Stimulated activated naive CD4-positive, alpha-beta T cell treated with Interleukin-2 at 50 U/mL for 16 hours (primary cell): ENCODE measurements at places on chromosomes 16 and 17.
A peak's percentile ranks its signal among the peaks of the same experiment; 100 is the strongest.

- DNase-seq, result no peak
Observed at GRCh38 chr17:33055171-33055611, 63.5 kb downstream of the SPACA3 start.

DNA sequence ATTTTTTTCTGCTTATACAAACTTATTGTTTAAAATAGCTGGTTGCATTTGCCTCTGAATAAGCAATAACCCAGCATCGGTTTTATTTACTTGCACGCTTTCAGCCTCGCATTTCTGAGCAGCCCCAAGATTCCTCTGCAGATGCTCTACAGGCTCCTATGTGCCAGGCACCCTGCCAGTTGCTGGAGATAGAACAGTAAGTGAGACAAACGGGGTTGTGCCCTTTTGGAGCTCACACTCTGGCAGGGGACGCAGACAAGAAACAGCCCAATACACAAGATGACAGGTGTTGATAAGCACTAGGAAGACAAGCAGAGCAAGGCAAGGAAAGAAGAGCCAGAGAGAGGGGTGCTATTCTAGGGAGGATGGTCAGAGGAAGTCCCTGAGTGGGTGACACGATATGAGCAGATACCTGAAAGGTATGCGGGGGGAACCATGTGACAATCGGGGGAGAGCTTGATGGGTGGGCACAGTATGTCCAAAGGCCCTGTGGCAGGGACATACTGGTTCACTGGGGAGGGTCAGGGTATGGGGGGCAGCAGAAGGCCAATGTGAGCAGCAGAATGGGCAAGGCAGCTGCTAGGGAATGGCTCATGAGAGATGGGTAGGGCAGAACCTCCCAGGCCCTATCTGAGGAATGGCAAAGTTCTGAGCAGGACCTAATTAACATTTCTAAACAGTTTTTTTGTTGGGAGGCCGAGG lies 18.7 kb upstream of the ADORA2B start:
- no peak for DNase-seq

GRCh38 chr16:51696376-51696775 lies 545.3 kb upstream of the SALL1 start:
- DNase-seq, result no peak

DNA sequence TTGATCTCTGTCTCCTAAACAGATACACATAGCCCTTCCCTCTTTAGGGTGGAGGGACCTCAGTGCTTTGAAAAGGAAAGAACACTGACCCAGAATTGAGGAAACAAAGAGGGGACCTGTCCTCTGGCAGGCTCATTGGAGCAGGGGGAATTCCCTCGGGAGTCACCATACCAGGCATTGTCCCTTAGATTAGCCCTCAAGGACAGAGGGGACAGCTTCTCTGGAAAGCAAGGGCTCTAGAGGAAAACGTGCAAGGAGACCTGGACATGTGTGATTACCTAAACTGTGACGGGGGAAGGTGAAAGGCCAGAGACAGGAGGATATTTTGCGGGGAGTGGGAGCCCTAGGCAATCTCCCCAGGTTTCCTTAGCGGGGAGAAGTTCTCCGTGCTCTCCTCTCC lies 7.6 kb upstream of the FZD2 start:
- DNase-seq, result no peak

DNA sequence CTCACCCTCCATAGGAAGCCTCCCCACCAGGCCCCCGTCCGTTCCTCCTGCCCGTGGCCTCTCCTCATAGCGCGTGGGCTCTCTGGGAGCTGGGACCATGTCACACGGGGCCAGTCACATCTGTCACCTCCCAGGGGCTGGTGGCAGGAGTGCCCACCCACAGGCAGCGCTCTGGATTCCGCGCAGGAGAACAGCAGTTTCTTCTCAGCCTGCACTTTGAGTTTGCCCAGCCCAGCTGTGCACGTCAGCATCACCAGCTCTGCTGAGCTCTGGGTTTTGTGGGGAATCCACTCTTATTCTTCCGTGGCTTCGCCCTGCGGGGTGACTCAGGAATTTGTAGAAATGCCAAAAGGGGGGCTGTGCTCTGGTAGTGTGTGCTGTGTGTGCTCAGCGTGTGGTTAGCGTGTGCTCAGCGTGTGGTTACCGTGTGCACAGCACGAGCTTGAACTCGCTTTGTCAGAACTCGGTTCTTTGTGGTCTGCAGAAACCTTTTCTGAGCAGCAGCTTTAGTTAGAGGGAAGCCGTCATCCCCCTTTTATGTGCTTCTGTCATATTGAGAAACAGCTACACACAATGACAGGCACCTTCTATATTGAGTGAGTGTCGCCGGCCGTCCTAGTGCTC lies 3.2 kb downstream of the ACSF3 start:
- DNase-seq, result peak; percentile 43

DNA sequence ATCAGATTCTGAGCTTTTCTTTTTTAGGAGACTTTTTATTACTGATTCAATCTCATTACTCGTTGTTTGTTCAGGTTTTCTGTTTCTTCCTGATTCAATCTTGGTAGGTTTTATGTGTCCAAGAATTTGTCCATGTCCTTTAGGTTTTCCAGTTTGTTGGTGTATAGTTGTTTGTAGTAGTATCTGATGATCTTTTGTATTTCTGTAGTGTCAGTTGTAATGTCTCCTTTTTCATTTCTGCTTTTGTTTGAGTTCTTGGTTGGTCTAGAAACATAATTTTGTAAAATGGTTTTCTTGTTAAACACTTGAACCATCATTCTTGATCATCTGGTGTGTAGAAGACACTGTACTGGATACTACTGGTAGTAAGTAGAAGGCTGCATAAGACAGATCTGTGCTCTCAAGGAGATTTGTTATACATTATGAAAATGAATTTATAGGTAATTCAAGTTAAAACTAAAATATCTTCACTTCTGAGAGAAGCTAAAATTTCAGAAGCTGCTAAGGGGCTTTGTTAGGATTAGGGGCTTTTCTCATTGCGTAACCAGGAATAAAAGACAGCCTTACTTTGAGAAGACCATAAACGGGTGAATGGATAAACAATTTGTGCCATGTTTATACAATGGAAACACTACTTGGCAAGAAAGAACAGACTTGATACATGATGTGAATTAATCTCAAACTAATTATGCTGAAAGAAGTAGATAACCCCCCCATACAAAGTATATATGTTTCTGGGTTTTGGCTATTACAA lies 44.0 kb downstream of the NSRP1 start:
- DNase-seq, result no peak

DNA sequence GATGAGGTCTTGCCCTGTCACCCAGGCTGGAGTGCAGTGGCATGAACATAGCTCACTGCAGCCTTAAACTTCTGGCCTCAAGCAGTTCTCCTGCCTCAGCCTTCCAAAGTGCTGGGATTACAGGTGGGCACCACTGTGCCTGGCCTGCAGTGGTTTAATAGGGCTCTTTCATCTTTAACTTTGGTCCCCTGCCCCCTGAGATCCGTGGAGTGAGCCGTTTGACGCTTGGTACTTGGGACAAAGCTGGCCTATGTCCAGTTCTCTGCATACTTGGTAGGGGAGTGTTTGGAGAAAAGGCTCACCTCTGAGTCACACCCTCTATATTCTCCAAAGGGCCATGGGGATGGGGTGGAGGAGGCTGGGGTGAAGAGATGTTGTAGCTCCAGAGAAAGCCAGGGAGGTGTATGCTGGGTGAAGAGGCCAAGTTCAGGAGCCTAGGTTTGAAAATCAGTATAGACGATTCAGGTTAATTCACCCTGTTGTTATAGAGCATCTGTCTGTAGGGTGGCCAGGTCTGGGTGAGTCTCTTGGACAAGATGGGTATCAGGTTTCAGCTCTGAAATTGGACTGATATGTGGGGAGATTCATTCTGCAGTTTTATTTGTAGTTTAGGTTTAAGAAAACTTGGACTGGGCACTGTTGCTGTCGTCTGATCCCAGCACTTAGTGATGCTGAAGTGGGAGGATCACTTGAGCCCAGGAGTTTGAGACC lies 17.6 kb downstream of the ABCC1 start:
- DNase-seq, result no peak

GRCh38 chr17:36203335-36203734 lies 6.8 kb upstream of the CCL3L1 start:
- no peak for DNase-seq

DNA sequence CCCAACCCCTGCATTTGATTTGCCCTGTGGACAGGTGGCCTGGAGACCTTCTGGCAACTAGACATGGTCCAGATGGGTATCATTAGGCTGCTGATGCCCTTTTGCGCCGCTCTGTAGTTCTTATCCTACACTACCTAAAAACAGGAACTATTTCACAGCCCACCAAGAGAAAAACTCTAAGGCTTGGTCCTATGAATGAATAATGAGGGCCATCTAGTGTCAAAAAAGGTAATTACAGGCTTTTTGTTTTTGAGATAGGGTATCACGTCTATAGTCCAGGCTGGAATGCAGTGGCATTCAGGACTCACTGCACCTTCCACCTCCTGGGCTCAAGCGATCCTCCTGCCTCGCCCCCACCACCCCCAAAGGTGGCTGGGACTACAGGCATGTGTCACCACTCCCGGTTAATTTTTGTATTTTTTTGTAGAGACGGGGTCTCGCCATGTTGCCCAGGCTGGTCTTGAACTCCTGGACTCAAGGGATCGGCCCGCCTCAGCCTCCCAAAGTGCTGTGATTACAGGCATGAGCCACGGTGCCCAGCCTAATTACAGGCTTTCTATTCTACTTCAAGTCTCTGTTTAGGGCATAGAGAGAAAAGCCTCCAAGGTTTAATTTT lies 20.9 kb downstream of the COIL start:
- no peak for DNase-seq

DNA sequence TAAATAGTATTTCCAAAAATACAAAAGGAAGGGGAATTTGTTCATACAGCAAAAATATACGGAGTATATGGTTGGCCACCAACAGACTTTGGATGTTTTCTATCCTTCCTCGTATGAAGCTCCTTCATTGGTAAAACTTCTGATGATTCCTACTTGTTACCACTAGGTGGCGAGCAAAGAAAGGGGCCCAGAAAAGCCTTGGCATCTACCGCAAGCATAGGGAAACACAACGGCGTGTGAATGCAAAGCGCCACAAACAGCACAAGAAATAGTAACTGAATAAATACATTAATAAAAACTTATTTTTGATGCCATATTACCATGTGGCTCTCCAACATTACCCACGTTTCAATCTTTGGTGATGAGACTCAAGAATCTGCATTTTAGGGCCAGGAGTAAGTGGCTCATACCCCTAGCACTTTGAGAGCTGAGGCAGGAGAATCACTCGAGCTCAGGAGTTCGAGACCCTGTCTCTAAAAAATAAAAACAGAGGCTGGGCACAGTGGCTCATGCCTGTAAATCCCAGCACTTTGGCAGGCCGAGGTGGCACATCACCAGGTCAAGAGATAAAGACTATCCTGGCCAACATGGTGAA lies 34.5 kb downstream of the YWHAE start:
- peak; percentile 33 for DNase-seq

GRCh38 chr17:65228734-65229620 lies 91.8 kb downstream of the RGS9 start:
- DNase-seq, result peak; percentile 57
